ENCODE measurements at places on chromosomes 3 and 15.

GRCh38 chr3:144369129-144369879 is 397.7 kb downstream of the DIPK2A start:
- DNase-seq: no peak

DNA sequence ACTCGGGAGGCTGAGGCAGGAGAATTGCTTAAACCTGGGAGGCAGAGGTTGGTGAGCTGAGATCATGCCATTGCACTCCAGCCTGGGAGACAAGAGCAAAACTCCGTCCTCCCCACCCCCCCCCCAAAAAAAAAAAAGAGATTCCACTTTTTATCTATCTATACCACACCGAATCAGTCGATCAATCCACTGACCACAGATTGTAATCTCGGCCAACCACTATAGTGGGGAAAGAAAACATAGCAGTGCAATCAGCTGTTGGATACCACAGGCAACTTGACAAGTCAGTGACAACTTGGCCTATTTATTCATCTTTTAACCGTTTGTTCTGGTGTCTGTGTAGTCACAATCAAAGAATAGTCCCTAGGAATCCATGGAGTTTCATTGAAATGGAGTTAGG is 299.2 kb downstream of the FHIT start:
- DNase-seq: no peak

DNA sequence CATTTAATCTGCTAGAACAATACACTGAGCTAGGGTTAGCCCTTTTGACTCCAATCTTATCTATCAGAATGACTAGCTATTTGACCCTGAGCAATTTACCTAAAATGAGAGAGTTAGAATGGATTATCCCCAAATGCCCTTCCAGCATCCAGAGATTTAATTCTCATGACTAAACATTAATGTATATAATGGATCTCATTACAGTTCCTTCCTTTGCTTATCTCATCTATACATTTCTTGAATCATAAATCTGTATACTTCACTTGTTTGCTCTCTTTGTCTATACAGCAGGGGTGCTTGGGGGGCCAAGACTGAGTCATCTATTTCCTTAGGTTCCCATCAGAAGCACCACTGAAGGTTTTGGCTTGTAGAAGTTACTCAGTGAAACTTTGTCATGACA is 565.8 kb downstream of the IGSF11 start:
- no peak for DNase-seq

DNA sequence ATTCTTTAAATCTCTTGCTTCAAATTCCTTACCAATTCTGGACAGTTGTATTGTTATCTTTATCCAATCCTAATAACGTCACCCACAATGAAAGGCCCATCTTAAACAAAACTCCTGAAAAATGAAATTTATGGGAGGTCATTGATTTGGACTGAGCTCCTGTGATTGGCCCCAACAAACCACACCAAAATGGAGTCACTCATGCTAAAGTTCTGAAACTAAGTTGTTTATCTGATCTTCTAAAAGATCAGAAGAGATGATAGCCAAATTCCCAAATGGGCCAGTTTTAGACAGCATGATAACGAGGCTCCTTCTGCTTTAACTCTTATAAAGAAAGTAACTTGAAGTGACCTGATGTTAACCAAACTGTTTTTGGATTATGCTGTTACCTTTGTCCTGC is 39.7 kb upstream of the GPD1L start:
- no peak for DNase-seq

DNA sequence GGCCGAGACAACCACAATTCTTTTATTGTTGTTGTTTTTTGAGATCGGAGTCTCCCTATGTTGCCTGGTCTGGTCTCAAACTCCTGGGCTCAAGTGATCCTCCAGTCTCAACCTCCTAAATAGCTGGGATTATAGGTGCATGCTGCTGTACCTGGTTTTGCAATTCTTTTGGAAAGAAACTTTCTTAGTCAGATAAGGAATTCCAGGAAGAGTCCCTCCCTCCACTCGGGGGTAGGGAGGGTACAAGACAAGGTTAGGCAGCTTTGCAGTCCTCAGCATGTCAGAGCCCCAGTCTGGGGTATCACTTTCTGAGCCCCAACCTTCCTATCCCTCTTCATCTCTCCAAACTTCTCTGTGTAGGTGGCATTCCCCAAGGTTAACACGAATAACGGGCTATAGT is 33.8 kb upstream of the FURIN start:
- no peak for DNase-seq
